ENCODE measurements at places on chromosomes 13 and 19.

DNA sequence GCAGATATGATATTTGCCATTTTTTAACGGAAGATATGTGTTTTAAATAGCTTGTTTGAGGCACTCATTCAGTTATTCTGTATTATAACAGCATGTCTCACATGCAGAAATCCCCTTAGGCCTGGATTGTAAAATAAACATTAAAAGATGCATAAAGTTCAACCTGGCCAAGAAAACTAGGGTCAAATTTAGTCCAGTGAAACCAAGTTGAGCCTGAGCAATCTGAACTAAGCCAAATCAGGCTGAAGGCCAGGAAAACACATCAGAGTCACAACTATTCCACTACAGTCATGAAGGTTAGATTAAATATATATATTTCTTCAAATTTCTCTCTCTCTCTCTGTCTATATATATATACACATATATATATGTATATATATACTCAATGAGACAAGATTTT, 504.8 kb downstream of the SLITRK1 start:
- DNase-seq = peak; percentile 59

DNA sequence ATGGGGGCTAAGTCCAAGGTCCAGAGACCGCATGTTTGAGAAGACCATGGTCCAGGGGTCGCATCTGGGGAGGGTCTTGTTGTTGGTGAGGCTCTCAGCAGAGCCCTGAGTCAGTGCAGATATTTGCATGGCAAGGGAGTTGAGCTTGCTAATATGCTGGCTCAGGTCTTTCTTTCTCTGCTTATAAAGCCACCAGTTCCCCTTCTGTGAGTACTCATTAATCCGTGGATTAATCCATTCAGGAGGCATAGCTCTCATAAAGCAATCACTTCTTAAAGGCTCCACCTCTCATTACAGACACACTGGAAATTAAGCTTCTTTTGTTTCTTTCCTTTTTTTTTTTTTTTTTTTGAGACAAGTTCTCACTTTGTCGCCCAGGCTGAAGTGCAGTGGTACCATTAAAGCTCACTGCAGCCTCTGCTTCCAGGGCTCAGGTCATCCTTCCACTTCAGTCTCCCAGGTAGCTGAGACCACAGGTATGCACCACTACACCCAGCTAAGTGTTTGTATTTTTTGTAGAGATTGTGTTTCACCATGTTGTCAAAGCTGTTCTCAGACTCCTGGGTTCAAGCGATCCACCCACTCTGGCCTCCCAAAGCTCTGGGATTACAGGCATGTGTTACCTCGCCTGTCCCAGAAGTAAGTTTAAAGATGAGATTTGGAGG, 216.4 kb downstream of the SLITRK5 start:
- DNase-seq = no peak

GRCh38 chr13:36850790-36851438, 31.9 kb downstream of the RFXAP start:
- no peak for DNase-seq

DNA sequence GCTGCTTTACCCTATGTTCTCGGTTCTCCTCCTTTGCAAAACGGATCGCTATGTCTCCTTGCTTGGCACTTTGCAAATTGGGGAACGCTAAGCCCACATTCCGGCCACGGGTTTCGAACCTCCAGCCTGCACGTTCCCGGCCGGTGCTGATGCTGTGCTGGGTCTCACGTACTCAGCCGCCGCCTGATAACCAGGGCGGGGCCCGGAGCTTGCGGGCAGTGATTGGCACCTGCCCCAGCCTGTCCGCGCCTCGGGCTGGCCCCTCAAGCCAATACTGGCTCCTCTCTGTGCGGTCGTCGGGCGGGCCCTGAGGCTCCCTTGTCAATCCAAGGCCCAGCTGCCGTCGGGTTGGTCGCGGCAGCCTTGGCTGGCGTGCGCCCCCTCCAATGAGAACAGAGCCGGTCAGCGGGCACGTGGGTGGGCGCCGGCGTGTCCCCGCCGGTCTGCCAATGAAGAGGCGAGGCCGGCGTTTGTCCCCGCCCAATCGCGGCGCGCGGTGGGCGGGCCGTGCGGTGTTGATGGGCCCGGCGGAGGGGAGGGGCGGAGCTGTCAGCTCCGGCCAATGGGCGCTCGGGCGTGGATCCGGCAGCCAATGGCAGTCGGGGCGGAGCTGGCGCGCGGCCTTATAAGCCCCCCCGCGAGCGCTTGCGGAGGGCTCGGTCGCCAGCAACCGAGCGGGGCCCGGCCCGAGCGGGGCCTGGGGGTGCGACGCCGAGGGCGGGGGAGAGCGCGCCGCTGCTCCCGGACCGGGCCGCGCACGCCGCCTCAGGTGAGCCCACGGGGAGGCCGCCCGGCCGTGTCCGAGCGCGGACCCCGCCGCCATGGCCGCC, at the start of gene KDM4B:
TSS of gene KDM4B (plus strand) at position 652 of the 830 bp plus-strand sequence. CDS start 63,778 bp downstream, outside the sequence.
- peak; percentile 99 for DNase-seq

DNA sequence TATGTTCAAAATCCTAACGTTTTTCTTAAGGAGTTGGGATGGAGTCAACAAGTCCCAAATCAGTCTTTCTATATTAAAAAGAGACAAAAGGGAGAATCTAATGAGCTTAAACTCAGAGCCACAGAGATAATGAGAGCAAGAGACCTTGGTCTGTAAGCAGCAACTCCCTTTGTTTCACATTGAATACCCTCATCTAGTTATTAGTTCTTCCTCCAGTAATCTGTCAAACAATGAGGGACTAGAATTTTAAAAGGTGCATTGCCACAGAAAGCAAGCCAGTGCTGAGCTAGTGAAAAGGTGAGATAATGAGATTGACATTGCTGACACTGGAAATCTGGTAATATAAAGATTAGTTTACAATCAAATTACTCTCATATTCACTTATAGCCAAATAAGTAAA, 718.6 kb downstream of the DACH1 start:
- DNase-seq = no peak

DNA sequence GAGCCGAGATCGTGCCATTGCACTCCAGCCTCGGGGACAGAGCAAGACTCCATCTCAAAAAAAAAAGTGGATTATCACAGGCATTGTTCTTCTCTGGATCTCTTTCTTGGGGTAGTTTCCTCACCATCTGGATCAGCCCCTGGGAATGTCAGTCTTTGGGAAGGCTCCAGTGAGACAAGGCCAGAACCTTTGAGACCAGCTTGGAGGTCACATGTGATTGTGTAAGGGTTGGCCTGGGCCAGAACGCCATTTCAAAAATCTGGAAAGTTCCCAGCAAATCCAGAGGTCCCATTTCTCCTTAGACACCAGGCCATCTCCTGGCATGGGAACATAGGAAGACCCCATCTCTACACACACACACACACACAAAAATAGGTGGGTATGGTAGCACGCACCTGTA, 14.2 kb upstream of the ANGPTL8 start:
- DNase-seq = no peak

- DNase-seq = no peak
Measured at GRCh38 chr19:16135430-16136127, 7.9 kb upstream of the HSH2D start.

GRCh38 chr13:89755729-89756492, 1591.6 kb upstream of the MIR17HG start:
- DNase-seq = no peak

GRCh38 chr13:74461011-74461410, 326.8 kb upstream of the KLF12 start:
- no peak for DNase-seq

DNA sequence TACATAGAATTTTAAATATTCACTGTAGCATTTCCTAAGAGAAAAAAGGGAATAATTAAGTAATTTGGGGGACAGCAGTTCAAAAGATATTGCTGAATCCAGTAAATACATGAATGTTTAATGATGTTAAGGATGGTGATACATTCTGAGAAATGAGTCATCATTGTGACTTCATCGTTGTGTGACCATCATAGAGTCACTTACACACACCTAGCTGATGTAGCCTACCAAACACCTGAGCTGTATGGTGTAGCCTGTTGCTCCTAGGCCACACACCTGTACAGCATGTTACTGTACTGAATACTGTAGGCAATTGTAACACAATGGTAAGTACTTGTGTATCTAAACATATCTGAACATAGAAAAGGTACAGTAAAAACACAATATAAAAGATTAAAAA, 34.8 kb downstream of the ATP7B start:
- no peak for DNase-seq

DNA sequence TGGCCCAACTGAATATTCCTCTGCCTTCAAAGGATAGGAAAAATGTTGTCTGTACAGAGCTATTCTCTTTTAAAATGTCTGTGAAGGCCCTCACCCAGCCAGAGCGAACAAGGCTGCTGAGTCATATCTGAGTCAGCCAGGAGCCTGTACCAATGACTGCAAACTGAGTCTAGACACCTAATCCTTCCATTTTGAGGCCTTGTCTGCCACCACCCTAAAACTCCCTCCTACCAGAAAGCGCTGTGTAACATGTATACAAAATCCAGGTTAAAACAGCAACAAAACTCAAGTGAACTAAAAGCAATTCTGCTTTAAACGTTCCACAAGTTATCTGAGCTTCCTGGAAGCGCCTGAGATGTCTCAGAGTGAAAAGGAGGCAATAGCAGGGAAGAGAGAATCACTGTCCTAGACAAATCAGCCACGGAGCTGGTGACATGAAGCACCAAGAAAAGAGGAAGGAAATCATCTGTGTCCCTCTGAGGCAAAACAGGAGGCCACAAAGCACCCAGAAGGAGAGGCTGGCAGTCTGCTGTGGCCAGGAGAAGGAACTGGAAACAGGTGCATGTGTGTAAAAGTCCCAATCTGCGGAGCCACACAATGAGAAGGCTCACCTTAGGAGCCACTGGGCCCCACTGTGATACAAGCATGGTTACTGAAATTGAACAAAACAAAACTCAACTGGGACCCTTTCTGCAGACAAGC, 10.2 kb downstream of the DHRS12 start:
- DNase-seq = peak; percentile 81

GRCh38 chr13:19622193-19622592, 11.3 kb upstream of the MPHOSPH8 start:
- no peak for DNase-seq

DNA sequence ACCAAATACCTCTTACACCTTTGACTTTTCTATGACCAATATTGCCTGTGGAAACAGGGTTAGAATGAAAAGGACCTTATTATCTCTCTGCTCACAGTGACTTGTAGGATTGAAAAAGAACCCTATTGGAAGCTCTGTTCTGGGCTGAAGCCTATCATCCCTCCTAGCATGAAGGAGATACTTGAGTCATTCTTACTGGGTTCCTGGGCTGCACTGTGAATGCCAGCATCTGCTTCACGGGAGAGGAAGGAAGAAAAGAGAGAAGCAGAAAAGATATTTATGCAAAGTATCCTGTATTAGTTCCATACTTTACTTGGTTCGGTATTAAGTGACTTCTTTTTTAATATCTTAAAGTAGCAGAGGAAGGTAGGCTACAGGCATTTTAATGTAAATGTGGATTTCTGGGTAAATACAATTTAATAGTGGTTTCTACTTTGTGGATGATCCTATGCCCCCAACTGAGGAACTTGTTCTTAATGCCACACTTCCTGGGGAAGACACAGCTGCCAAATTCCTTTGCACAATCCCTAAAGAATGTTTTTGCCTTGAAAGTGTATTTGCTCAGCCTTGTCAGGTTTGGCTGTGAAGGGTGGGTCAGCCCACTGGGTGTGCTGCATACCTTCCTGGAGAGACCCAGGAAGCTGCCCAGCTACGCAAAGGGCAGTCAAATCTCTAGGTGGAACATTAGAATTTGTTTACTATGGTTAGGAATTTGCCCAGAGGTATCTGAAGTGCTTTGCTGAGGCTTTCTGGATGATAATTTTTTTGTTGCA, 13.7 kb upstream of the SCEL start:
- DNase-seq = peak; percentile 38

DNA sequence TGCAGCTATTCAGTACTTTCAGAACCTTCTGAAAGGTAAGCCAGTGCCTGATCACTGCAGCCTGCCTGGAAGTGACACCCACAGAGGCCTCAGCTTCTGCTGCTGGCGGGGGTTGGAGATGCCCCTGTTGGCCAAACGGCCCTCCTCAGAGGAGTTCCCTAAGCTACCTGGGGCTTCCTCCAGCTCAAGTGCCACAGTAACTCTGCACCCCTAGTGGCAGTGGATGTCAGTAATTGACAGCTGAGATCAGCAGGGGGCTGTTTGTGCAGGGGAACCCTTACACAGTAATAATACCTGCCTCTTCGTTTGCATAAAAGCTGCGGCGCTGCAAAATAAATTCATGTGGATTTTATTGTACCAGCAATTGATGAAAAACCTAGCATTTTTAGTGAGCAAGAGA, 28.9 kb downstream of the TDRD12 start:
- no peak for DNase-seq

- peak; percentile 73 for DNase-seq
Measured at GRCh38 chr13:31538067-31539042, 201.0 kb upstream of the RXFP2 start.

DNA sequence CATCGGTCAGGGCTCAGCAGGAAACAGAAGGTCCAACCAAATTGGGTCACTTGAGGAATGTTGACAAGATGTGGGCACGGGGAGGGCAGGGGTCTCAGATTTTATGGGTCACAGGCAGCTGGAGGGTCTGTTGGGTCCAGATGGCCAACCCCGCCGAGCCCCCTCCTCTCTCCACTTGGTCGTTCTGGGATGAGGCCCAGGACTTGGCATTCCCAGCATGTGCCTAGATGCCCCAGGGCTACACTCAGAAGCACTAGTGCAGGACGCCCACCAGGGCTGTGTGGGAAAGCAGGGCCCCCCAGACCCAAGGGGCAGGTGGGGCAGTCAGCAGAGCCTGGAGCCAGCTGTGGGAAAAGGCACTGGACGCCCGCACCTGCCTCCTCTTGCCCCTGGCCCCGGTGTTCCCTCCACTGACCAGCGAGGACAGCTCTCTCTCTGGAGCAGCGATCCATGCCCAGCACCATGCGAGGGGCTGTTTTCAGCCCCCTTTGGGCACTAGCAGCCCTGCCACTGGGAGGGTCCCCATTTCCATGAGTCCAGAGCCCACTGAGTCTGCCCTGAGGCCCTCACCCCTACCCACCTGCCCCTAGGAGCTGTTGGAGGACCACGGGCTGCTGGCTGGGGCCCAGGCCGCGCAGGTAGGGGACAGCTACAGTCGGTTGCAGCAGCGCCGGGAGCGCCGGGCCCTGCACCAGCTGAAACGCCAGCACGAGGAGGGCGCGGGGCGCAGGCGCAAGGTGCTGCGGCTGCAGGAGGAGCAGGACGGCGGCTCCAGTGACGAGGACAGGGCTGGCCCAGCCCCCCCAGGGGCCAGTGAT, 26.0 kb downstream of the DHX34 start:
- DNase-seq = no peak

DNA sequence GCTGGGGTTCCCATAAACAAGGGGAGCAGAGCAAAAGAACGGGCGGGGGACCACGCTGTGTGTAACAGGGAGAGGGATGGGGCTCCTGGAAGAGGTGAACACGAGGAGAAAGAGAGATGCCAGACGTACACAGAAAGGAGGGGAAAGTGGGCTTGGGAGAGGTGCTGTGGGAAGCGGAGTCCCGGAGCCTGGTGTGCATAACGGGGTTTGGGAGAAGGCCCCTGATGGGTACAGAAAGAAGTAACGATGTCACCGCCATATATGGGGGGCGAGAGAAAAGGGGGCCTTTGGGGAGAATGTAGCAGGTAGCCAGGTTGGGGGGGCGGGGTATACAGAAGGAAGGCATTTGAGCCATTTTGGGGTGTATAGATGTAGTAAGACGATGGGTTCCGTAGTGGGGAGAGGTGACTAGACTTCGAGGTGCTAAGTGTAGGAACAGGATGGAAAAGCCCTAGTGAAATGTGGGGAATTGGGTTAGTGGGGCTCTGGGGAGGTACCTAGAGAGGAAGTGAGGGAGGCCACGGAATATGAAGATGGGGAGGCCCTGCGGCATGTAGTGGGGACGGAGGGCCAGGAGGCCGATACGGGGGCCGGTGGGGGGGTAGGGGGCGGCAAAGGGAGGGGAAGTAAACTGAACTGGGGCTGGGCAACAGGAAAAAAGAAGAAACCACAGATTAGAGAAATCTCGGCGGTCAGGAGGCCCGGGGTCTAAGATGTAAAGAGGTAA, 787 bp downstream of the ZNF580 start:
- DNase-seq = peak; percentile 39
